Stimulated activated CD8-positive, alpha-beta memory T cell treated with anti-CD3 and anti-CD28 coated beads, Interleukin-4, amount 100 ng/mL, for 4 hours (primary cell): ENCODE measurements at places on chromosomes 4 and X.

DNA sequence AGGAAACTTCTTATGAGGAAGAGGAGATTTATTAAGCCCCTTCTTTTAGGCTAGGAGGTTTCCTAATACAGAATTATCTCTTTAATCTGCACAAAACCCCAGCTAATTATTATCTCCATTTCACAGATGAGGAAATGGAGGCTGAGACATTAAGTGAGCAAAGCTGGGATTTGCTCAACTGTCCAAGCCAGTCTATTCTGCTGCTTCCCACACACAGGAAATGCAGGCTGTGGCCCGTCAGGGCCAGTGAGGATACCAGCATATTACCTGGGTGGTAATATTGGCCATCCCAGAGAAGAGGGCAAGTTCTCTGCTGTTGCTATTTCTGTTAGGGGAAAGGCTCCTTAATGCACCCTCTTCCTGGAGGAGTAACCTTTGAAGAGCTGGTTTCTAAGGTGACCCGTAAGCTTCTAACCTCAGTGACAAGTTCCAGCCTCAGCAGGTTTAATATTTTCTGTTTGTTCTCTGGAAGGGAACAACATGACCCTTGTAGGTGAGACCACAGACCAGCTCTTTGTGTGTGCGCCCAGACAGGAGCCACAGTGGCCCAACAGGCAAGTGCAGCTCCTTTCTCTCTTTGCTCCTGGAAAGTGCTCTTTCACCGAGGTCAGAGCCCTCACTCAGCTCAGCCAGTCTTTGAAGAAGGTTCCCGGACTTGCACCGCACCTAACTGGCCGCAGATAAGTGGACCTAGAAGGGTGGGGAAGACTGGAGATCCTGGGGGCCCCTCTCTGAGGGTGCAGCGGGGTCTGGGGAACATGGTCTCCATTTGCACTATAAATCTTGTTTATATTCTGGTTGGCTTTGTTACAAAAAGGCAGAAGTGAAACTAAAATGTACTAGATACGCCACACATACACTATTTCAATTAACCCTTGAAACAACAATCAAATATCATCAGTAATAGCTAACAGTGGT lies 35.5 kb downstream of the TBC1D9 start:
- no peak for DNase-seq

DNA sequence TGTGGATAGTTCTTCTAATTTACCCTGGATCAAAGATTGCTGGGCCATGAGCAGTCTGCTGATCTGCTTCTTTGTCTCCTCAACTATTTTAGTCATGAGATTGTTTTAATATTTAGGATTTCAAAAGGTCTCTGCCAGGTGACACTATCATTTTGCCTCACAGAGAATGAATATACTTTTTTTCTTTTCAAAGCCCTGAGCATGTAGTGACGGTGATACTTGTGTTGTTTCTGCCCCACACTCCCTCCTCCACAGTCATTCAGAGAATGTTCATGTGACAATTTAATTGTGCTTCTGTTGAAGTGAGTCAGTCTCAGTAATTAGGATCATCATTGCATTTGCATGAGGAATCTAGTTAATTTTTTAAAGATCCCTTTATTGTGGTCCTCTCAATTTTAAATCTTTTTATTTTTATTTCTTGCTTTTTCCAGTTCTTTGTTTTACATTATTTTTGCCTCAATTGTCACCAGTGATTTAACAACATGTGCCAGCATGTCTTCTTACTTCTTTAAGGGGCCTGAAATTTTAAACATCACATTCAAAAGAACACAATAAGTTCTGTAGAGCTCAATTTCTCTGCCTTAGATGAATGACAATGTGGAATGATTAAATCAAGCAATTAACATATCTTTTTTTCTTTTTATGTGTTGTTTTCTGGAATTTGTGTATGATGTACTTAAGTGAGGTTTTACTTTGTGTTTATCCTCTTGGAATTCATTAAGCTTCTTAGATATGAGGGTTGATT lies 12.3 kb downstream of the MMRN1 start:
- no peak for DNase-seq

DNA sequence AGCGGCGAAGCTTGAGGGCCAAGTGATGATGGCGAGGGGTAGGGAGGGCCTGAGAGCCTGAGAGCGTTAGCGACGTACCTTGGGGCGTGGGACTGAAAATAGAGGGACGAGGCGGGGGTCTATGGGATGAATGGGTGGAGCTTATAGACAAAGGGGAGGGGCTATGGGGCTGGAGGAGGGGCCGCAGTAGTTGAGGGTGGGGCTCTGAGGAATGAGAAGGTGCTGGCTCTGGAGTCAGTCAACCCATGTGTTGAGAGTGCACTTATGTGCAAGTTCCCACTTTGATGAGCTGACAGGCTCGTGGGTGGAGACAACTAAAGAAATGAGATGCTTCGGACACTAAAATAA lies 488 bp downstream of the TBC1D25 start:
- peak; percentile 12 for DNase-seq

DNA sequence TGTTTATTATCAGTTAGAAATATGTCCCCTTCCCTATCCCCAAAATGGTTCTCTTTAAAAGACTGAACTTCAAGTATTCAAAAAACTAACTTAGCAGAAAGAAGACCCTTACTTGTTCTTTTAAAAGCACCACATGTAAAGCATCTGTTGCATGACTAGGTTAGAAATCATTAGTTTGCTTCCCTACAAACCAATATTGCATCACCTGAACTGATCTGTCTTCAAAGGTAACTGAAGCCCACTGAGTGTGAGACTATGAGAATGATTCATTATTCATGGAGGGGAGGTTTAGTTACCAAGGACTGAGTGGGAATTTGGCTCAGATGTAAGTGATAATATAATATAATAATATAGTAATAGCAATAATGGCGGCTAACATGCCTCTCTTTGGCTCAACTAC lies 231.7 kb downstream of the SPRY1 start:
- DNase-seq, result no peak

- DNase-seq, result no peak
Measured at GRCh38 chr4:79467246-79467932, 59.4 kb upstream of the GK2 start.

DNA sequence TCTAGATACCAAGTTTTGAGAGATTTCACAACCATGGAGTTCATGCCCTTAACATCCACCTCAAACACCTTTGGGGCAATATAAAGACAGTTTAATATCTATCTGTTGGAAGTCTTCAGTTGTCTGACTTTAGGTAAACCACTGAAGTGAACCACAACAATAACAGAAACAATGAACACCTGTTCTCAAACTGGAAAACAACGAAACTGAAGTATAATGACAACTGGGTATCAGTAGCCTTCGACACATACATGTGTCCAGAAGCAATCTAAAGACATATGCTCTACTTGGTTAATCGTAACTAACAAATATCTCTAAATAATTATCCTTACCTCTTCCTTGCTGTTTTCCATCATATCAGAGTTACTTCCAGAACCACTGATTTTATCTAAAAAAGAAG lies 87.8 kb downstream of the ATRX start:
- DNase-seq, result no peak

DNA sequence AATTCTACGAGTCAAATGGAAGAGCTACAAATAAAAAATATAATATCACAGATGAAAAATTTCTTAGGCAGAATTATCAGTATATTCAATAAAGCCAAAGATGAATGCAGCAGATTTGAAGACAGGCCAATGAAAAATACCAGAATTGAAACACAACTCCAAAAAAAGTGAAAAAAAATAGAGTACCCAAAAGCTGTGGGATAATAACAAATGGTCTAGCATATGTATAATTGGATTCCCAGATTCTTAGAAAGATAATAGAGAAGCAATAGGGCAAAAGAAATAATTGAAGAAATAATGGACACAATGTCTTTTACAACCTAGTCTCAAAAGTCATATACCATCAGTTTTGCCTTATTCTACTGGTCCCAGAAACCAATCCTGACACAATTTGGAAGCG lies 4.4 kb downstream of the ANAPC10 start:
- DNase-seq, result no peak

DNA sequence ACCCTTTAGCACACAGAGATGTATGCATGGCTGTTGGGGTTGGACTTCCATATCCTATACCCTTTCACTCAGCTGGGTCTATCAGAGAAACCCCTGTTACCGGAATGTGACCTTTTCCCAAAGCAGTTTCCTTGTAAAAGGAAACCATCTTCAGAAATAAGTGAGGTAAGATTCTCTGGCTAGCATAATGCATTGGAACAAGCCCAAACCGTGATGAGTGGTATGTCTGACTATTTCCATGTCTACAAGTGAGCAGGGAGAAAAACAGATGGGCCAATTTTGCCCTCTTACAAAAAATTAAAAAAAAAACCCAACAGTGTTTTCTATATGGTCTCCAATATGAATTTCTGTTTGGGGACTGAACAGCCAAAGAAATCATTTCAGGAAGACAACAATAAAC lies 283.9 kb downstream of the SMARCA1 start:
- DNase-seq, result no peak
